ENCODE measurements at places on chromosomes 13 and 19.

DNA sequence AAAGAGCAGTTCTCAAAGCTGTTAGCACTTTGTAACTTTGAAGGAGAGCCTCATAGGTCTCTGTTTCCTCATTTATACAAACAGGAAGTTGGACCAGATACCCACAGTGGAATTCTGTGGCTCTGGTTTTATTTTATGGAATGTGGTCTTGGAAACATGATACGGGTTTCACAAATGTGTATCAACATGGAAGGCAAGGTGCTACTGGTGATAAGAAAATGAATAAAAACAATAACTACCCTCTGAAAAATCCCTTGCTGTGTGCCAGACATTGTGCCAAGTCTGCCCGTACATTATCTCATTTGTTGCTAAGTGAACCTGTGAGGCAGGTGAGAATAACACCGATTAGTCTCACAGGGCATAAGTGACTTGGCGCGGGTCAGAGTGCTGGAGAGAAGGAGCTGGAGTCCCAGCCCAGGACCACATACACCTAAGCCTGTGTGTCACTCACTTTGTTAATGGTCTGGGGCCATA is 45.0 kb upstream of the RNF113B start:
- H3K27ac ChIP-seq = no peak overlapping the region

GRCh38 chr13:71801165-71801760 is 65.7 kb downstream of the DACH1 start:
- no peak for DNase-seq
- H3K36me3 ChIP-seq = no peaks in the 10 kb centered on the region
- no peak overlapping the region for H3K27ac ChIP-seq
- H3K4me1 ChIP-seq = no peaks in the 10 kb centered on the region
- H3K27me3 ChIP-seq = no peaks in the 10 kb centered on the region

DNA sequence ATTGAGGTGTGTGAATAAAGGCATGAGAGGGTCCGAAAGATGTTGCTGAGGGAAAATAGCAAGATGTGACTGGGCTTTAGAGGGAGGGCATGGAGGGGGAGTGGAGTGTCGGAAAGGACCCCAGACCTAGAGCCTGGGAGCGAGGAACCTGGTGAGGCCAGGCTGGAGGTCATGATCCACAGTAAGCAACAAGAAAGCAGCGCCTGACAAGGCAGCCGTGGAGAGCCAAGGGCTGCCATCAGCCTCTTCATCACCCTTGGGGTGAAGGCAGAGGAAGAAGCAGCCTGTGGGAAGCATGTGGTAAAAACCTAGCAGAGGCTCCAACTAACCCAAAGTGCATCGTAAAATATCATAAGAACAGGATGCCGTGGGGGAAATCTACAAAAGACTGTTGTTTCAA is 162.8 kb upstream of the SOX1 start:
- no peak overlapping the region for H3K27ac ChIP-seq
- no peaks in the 10 kb centered on the region for H3K27me3 ChIP-seq
- no peaks in the 10 kb centered on the region for H3K4me1 ChIP-seq
- DNase-seq = no peak

GRCh38 chr19:29629836-29630534 is 23.9 kb downstream of the POP4 start:
- H3K27me3 ChIP-seq = no peaks in the 10 kb centered on the region
- H3K27ac ChIP-seq = no peak overlapping the region
- no peak for DNase-seq
- H3K36me3 ChIP-seq = no peaks in the 10 kb centered on the region

- DNase-seq = peak; percentile 25
- peaks cover 14% of the 10 kb centered on the region for H3K27me3 ChIP-seq
- H3K27ac ChIP-seq = no peak overlapping the region
- H3K36me3 ChIP-seq = peaks cover 2% of the 10 kb centered on the region
- peak overlapping the region; percentile 89 for H3K4me3 ChIP-seq
- peaks cover 37% of the 10 kb centered on the region for H3K4me1 ChIP-seq
Measured at GRCh38 chr19:32676186-32676894, 692 bp downstream of the RGS9BP start.

- no peaks in the 10 kb centered on the region for H3K36me3 ChIP-seq
- no peak for DNase-seq
- H3K4me3 ChIP-seq = no peak overlapping the region
- peaks cover 29% of the 10 kb centered on the region for H3K4me1 ChIP-seq
Measured at GRCh38 chr19:44909775-44910174, 4.2 kb downstream of the APOE start.

DNA sequence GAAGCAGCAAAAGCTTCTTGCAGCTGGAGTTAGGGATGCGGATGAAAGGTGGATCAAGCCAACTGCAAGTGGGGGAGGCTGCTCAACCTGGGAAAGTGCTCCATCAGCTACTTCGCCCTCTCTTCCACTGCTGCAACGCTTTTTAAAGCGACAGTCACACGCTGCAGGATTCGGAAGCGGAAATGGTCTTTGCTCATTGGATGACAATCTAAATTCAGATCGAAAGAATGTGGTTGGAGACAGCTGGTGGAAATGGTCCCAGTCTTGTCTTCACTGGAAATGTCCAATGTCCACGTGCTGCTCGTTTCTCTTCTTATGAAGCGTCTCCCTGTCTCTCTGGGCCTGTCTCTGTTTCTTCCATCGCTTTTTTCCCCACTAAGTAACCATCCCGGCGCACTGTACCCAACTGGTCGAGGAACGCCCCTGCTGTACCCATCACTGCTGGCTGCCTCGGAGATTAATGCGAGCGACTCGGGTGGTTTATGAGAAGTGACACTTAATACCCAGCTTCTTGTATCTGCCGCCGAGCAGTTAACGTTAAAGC is 2.1 kb upstream of the FGF9 start:
- H3K4me3 ChIP-seq = peak overlapping the region; percentile 82
- DNase-seq = peak; percentile 56
- H3K4me1 ChIP-seq = peaks cover 40% of the 10 kb centered on the region
- no peak overlapping the region for H3K27ac ChIP-seq
- H3K27me3 ChIP-seq = peaks cover 52% of the 10 kb centered on the region

DNA sequence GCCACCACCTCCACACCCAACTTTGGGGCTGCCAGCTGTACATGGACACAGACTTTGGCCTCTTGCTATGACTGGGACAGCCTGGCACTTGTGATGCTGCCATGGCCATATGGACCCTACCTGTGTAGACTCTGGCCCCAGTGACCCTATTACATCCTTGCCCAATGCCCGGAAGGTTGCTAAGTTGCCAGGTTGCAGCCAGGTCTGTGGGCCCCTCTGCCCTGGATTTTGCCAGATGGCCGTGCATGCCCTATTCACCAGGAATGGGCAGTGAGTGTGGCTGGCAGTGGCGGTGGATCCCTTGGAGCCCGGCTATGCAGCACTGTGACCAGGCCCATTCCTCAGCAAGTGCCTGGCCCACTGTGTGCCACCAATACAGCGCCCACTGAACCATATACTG is 8.9 kb upstream of the SDHAF1 start:
- H3K4me3 ChIP-seq = peak overlapping the region; percentile 52
- no peak overlapping the region for H3K27ac ChIP-seq
- peaks cover 40% of the 10 kb centered on the region for H3K27me3 ChIP-seq
- no peaks in the 10 kb centered on the region for H3K36me3 ChIP-seq
- DNase-seq = no peak

DNA sequence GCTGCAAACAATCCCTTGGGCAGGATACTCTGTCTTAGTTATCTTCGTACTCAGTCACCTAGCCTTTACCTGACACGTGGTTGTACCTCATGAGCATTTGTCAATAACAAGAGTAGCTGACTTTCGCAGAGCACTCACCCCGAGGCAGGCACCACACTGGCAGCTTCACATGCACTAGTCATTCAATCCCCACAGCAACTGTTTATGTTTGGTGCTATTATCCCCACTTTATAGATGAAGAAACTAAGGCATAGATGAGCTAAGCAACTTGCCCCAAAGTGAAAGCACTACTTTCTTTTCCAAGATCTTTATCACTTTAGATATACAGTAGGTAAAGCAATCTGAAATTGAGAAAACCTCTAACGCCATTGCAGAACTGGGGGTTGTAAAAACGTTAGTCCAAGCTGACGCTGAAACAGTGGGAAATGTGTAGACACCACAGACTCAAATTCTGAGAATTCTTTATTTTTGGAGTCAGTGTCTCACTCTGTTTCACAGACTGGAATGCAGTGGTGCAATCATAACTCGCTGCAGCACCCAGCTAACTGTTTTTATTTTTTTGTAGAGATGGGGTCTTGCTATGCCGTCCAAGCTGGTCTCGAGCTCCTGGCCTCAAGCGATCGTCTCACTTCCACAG is 446.0 kb downstream of the FOXO1 start:
- DNase-seq = peak; percentile 61
- H3K27me3 ChIP-seq = no peaks in the 10 kb centered on the region
- peak overlapping the region; percentile 17 for H3K27ac ChIP-seq
- H3K4me1 ChIP-seq = peaks cover 71% of the 10 kb centered on the region
- H3K4me3 ChIP-seq = peak overlapping the region; percentile 73
- peaks cover 5% of the 10 kb centered on the region for H3K36me3 ChIP-seq

GRCh38 chr19:31127134-31127967 is 221.9 kb downstream of the TSHZ3 start:
- no peak for DNase-seq
- no peak overlapping the region for H3K27ac ChIP-seq
- no peak overlapping the region for H3K4me3 ChIP-seq
- peaks cover 6% of the 10 kb centered on the region for H3K4me1 ChIP-seq
- no peaks in the 10 kb centered on the region for H3K36me3 ChIP-seq

- H3K36me3 ChIP-seq = no peaks in the 10 kb centered on the region
- H3K27ac ChIP-seq = no peak overlapping the region
Measured at GRCh38 chr13:35826626-35827254, 304.4 kb downstream of the DCLK1 start.

- no peaks in the 10 kb centered on the region for H3K36me3 ChIP-seq
- no peaks in the 10 kb centered on the region for H3K4me1 ChIP-seq
- DNase-seq = no peak
- no peak overlapping the region for H3K27ac ChIP-seq
- no peak overlapping the region for H3K4me3 ChIP-seq
- H3K27me3 ChIP-seq = peaks cover 7% of the 10 kb centered on the region
Measured at GRCh38 chr19:33859016-33859415, 62.3 kb downstream of the KCTD15 start.

DNA sequence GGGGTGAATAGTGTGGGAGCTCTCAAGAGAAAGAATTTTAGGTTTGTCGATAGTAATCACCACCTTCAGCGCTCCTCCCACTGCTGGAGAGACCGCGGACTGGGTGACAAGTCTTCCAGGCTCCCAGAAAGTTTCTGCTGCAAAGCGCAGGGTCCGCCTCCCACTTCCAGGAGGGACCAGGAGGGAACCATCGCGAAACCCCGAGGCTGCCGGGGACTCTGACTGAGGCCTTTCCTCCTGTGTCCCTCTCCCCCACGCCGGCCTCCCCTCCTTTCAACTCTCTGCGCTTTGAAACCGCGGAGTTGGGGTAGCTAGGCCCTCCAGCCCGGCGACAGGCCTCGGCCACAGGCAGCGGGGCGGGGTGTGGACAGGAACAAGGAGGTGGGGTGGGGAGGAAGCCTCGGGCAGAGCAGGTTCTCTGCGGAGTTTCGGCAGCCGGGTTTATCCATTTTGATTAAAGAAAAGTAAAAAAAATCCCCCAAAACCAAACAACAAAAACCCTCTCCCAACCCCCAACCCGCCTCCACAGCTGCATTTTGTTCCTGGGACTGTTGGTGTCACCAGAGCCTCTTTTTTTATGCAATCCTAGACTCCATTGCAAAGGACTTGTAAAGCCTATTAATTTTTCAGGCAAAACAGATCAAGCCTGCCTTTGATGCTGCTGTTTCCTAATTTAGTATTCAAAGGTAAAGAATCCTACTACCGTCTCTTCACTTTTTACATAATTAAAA is 157.2 kb downstream of the TM9SF2 start:
- H3K27ac ChIP-seq = peak overlapping the region; percentile 82
- DNase-seq = peak; percentile 56
- peak overlapping the region; percentile 79 for H3K4me3 ChIP-seq

DNA sequence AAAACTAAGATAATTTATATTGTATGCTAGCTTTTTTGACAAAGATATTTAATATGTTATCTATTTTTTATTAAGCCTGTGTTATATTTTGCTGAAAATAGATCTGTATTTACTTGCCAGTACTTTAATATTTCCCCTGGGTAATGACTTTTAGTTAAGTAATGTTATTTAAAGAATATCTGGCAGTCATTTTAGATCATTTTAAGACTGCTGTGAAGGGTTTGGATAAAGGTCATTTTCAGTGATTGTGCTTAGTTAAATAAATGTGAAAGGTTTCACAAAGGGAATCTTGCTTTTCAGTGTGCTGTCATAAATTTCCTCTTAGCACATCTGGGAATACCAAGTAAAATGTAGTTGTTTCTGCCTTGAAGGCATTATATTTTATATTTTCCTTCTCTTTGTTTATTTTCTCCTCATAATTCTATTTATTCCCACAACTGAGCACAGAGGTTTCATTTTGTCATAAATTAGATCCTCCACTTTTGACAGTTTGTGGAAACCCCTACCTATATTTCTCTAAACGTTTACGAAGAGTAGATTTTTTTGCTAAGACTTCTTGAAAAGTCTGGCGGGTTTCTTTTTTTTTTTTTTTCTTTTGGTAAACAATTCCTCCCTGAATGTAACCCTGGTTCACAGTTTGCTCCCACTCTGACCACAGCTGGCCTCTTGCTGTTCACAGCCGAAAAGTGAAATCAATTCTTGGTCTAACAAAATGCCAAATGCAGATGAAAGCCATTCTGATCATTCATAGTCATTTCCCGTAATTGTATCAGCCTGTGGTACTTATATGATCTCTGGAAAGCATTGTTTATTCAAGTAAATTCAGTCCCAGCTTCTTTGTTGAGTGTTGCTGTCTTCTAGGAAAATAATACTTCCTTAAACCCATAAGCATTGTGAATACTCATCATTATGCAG is 87.8 kb downstream of the MAB21L1 start:
- DNase-seq = no peak
- no peaks in the 10 kb centered on the region for H3K4me1 ChIP-seq
- no peaks in the 10 kb centered on the region for H3K27me3 ChIP-seq
- no peak overlapping the region for H3K27ac ChIP-seq
- no peak overlapping the region for H3K4me3 ChIP-seq
- H3K36me3 ChIP-seq = no peaks in the 10 kb centered on the region

DNA sequence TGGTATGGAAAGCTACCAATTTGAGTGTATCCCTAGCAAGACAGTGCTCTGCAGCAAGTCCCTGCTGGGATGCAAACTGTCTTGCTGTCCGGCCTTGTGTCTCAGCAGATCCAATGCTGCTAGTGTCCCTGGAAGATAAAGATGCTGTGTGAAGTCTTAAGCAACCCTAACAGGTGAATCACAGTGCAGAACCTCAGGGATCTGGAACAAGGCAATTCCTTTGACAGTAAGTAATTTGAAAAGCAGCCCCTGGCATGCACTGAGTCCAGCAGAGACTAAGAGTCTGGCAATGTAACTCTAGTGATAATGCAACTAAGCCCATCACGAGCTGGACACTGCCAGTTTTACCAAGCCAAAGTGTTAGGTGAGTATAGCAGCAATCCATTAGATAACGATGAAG is 1.7 kb upstream of the UCHL3 start:
- no peak overlapping the region for H3K27ac ChIP-seq
- no peak for DNase-seq
- H3K27me3 ChIP-seq = no peaks in the 10 kb centered on the region
- no peak overlapping the region for H3K4me3 ChIP-seq

Measured in activated T-cell treated with anti-CD3 and anti-CD28 coated beads, Interleukin-2, amount 50 U/mL, for 72 hours (primary cell).